Stimulated activated CD8-positive, alpha-beta memory T cell treated with anti-CD3 and anti-CD28 coated beads, Interleukin-4, amount 100 ng/mL, for 4 hours (primary cell): ENCODE measurements at places on chromosomes 1 and 21.

DNA sequence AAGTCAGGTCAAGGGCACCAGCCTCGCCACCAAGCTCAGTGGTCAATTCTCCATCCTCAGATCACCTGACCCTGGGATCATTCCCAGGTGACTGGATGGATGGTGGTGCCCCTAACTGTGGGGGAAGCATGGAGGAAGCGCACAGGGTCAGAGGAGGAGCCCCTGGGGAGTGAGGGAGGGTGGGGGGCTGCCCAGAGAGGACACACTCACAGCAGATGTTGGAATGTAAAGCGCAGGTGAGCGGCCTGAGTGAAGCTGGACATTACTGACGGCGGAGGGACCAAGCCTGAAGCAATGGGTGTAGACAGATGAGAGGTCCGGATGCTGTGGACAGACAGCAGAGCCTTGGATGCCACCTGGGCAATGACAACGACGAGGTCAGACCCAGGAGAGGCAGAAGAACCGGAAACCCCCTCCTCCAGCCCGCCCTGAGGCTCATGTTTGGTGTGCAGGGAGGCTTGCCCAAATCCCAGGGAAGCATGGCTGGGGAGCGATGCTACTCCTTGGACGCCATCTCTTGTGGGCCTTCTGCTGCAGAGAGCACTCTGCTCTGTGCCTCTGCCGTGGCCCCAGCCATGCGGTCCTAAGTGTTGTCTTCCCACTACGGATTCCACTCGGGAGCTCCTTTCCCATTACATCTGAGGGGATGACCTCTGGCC is 5.7 kb upstream of the CPLANE2 start:
- DNase-seq, result no peak

DNA sequence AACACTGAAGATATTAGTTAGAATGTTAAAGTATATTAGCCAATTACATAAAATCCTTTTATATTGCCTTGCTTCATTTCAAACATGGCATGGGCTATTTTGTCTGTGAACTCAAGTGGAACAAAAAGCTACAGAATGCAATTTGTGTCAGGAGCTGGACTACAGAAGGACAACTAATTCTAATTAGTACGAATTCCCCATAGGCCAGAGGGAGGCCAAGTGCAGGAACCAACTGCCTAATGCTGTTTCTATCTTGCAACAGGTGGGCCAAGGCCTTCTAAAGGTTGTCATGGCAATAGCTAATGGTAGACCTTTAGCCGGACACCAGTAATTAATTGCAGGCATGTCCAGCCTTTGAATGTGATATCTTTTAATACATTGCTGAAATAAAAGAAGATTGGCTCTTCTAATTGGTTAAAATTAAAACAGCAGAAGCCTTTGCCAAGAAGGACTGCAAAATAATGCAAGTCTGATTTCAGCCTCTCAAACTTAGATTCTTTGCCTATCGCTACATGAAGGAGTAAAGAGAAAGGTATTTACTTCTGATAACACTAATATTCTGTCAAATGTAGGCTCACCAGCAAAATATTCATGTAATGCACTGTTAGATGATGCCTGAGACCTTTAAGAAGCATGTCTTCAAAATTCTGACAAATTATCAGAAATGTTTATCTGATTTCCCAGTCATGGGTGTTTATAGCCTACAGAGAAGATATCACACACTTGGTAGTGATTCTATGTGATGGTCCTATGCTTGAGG is 232.1 kb downstream of the LMO4 start:
- no peak for DNase-seq

DNA sequence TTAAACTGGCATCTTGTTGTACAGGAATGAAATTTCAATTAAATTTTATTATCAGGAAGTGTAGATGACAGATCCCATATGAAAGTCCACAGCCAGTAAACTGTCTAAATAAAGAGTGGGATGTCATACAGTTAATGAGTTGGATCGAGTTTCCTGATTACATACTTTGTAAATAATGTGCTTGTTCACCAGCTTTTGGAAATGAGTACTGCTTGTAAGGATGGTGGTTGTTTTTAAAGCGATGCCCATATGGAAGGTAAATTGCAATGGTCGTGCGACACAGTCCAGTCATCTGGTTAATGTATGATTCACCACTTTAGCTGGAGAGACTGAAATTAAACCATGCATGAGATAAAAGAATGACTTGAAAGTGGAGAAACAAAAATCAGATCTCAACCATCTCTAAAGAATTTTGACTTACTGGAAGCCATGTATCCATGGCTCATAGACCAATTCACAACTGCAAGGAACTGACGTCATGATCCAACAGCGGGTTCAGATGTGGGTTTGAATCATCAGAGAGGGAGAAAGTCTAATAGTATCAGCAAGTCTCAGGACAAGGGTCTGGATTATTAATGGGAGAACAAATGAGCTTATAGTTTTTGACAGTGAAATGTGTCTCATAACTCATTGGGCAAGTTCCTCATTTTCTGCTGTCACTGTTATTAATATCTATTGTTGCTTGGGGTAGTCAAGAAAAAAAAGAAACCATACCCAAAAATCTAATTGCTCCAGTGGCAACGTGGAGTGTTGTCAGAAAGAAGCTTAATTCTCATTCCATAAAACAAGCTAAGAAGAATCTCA is 49.0 kb downstream of the MAP10 start:
- no peak for DNase-seq

- DNase-seq, result no peak
These were observed 53.6 kb downstream of the GLUL start for GRCh38 chr1:182337736-182338571.

GRCh38 chr1:37890378-37891014 is 31.1 kb upstream of the MTF1 start:
- DNase-seq, result no peak

GRCh38 chr1:158506369-158506987 is 34.5 kb downstream of the OR10R2 start:
- DNase-seq, result no peak

GRCh38 chr1:59718064-59718988 is 96.4 kb upstream of the HOOK1 start:
- DNase-seq, result no peak

DNA sequence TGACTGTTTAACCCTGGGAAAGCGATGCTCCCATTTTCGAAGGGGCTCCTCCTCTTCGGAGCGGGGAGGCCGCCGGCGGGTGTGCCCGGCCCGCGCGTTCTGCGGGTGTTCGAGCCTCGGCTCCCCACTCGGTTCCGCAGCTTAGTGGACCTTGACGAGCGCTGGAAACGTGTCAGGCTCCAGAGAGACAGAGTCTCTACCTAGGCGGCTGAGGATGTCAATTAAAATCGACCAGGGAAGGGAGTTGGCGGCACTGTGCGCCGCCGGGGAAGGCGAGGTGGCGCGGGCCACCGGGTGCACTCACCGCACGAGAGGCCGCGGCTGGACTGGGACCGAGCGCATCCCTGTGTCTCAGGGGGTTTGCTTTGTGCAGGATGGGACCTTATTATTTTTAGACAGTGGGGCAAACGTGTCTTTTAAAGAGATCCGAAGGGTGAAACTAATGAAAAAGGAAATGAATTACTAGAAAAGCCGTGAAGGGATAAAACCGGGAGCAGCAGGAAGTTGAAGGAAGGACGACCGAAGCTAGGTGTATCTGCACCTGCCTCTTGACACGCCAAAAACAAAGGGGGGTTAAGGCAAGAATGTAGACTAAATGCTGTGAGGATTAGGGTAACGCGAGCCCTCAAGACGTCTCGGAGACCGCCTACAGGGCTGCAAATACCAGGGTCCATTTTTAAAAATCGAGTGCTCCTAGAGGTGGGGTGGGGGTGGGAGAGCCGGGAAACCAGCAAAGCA is 5.6 kb downstream of the LHX4 start:
- DNase-seq, result no peak

DNA sequence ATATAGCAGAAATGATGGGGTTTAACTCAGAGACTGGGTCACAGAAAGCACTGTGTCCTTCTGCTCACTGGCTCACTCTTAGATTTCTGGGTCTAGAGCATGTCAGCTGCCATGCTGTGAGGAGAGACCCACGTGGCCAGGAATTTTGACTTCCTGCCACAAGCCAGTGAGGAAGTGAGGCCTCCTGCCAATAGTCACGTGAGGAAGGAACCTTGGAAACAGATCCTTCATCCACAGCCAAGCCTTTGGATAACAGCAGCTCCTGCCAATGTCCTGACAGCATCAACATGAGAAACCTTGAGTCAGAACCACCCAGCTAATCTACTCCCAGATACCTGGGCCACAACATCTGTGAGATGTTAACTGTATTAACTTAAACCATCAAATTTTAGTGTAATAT is 114.5 kb upstream of the PLPPR5 start:
- DNase-seq, result no peak

GRCh38 chr1:192561301-192561700 is 14.3 kb upstream of the RGS1 start:
- no peak for DNase-seq

- DNase-seq, result no peak
These were observed 3.2 kb upstream of the ESRRG start for GRCh38 chr1:216726435-216726834.

DNA sequence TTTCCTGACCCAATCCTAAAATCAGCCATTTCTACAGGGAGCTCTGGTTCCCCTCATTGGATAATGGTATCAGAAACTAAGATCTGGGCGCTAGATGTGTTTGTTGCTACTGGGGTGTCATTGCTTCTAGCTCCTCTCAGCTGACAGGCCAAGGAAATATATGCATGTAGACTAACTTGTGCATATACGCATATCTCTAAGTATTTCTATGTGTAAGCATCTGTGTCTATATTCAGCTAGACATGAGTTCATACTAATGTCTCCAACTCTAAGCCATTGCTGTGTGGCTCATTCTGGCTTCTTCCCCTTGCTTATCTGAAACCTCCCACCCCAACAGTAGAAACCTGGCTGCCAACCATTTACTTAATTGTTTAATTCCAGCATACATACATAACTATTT is 130.3 kb upstream of the MAGI3 start:
- DNase-seq, result no peak

- no peak for DNase-seq
These were observed 33.7 kb downstream of the CCDC185 start for GRCh38 chr1:223426936-223427335.

DNA sequence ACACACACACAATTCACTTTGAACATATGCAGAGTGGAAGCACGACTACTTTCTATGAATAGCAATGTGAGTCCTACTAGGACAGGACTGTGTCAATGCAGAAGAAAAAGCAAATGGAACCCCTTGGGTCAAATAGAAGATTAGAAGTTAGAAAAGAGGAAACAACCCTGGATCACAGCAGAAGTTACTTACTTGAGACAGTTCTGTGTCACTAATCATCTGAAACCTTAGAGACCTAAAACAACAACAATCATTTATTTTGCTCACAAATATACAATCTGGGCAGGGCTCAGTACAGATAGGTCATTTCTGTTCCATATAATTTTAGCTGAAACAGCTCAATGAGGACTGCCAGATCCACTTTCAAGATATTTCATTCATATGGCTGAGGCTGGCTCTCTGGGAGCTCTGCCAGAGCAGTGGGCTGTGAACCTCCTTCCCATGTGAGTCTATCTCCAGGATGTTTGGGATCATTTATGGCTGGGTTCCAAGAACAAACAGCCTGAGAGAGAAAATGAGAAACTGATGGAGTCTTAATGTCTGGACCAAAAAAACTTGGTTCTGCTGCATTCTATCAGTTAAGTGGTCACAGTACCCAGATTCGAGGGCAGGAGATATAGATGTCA is 42.5 kb upstream of the IL10 start:
- no peak for DNase-seq

GRCh38 chr1:32878637-32879041 is 7.7 kb upstream of the HPCA start:
- no peak for DNase-seq

DNA sequence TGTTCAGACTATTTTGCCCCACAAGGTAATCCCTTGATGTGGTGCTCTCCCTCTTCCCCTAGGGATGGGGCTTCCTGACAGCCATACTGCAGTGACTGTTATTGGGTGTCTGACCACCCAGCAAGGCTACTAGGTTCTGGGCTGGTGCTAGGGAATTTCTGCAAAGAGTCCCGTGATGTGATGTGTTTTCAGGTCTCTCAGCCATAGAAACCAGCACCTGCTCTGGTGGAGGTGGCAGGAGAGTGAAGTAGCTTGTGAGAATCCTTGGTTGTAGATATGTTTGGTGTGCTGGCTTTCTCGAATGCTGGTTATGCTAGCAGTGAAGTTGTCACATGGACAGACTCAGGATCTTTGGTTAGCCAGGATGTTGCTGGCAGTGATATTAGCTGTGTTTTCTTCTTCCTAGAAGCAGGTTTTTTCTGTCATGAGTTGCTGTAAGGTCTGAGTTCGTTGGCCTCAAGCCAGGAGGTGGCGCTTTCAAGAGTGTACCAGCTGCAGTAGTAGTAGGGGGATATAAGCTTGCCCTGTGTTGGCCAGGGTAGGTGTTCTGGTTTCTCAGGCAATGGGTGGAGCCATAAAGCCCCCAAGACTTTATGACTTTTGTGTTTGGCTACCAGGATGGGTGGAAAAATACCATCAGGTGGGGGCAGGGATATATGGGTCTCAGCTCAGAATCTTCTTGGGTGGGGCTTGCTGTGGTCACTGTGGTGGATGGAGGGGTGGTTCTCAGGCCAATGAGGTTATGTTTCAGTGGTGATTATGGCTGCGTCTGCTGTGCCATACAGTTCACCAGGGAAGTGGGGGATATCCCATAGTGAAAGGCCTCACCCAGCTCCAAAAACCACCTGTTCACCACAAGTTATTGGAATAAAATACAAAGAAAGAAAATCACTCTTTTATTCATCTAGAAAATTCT is 1112.3 kb downstream of the KCNT2 start:
- DNase-seq, result no peak

DNA sequence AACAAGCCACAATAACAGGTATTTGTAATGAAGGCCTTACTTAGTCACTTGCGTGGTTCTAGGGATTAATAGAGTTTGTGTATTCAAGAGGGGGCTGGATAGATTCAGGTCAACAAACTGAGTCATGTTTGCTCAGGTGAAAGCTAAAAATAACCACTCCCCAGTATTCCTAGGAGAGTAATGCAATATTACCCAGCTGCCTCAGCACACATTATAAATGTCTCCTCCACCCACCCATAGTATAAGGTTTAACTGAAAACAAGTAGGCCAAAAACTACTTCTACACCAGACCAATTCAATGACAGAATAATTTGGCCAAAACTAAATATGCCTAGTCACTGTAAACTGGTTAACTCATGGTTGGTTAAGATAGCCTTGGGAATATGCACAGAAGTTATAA is 34.4 kb downstream of the WLS start:
- DNase-seq, result no peak

DNA sequence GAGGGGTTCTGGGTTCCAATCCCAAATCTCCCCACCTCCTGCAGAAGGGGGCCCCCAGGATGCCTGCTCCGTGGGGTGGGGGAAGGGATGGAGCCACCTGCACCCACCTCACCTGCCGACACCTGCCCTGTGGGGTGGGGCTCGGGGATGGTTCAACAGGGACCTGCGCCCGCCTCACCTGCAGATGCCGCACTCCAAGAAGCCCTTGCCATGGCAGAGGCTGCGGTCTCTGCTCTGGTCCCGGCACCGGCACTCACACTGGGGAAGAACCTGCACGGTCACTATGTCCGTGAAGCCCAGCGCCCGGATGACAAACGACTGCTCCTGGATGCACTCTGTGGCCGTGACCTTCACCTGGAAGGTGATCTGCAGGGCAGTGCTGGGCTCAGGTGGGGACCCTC is 18.1 kb upstream of the PTTG1IP start:
- no peak for DNase-seq
